ENCODE measurements at places on chromosomes 13 and 19. TPM values are rescaled to one million over a fixed set of nuclear protein-coding genes. Genes with fewer than 3 reads are reported as not detected.

DNA sequence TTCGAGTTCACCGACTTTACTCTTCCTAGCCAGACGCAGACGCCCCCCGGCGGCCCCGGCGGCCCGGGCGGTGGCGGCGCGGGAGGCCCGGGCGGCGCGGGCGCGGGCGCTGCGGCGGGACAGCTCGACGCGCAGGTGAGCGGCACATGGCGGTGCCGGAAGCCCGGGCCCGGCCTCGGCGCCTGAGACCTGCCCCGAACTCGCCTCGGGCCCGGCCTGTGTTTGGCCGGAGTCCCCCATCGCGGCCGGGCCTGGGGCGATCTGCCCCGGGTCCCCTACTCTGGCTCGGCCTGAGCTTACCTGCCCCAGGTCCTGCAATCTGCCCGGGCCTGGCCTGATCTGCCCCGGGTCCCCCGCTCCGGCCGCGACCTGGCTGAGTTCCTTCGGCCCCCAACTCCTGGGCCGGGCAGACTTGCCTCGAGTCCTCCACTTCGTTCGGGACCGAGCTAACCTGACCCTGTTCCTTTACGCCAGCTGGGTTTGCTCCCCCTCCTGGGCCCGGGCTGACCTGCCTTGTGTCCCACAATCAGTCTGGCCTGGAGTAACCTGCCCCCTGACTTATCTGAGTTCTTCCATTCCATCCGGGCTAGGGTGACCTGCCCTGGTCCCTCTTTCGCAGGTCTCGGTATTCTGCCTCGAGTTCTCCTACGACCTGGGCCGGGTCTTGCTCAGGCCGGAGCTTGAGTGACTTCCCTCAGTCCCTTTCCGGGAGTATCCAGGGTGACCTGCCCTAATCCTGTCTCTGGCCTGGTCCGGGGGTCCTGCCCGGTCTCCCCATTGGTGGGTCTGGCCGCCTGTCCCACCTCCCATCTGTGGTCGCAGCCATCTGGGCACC is 764 bp downstream of the UPF1 start:
- DNase-seq = no peak

- no peak for DNase-seq
These were observed at the start of gene PCDH17 for GRCh38 chr13:57631596-57632275. Gene PCDH17 (plus strand): TSS chr13:57631744. CDS start chr13:57632547, 803 bp downstream.

DNA sequence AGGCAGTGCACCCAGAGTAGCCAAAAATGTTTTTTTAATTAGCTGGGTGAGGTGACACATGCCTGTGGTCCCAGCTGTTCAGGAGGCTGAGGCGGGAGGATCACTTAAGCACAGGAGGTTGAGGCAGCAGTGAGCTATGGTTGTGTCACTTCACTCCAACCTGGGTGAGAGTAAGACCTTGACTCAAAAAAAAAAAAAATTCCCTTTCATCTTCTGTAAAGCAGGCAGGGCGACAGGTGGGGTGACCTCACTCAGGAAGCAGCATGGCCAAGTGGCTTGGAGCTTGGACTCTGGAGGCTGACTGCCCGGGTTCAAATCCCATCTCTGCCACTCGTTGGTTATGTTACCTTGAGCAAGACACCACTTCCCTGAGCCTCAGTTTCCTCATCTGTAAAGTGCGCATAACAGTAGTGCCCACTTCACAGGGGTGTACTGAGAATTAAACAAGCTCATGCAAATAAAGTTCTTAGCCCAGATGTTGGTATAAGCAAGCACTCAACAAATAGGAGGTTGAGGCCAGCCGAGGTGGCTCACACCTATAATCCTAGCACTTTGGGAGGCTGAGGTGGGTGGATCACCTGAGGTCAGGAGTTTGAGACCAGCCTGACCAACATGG is 48.3 kb downstream of the MAP4K1 start:
- no peak for DNase-seq

DNA sequence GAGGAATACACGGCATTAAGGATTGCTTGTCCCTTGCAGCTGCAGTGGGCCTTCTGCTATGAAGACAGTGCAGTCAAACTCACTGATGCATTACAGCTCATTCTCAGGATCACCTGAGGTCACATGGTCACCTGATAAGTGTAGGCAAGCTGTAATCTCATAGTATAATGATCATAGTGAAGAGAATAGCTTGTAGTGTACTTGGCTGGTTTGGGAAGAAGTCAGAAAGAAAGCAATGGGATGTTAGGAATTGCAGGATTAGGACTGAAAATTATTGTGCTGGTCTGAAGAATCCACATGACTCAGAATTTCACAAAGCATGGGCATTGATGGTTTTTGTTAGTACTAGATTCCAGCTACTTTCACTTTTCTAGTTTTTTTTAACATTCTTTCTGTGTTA is 76.7 kb downstream of the MBNL2 start:
- DNase-seq = peak; percentile 47

DNA sequence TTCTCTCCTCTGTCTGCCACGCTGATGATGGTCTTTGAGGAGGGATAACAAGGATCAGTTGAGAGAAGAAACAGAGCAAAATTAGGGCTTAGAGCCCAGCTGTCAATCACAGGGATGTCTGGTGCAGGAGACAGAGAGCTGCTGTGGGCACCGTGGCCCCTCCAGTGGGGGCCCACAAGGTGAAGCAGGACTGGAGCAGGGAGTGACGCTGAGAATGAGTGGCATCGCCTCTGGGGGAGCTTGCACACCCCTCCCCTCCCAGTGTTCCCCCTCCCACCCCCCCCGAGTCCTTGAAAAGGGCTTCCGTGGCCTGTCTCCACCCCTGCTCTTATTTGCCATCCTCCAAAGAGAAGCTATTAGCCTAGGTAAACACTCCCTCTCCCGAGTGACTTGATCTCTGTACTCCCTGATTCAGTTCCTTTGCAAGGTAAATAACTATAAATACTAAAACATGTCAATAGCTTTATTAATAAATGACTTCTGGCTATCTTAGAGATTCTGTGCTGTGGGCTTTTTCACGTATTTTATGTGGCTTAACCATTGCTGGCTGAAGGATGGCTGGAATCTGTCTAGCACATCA is 440.0 kb downstream of the ZNF536 start:
- DNase-seq = no peak

The NPHS1 gene
- not detected for total RNA-seq

All from IMR-90 (cell line).